ENCODE measurements at places on chromosomes 5 and 9. TPM values are rescaled to one million over a fixed set of nuclear protein-coding genes. Genes with fewer than 3 reads are reported as not detected.

Gene GNA14
- not detected for total RNA-seq

Gene NR5A1
- not detected for total RNA-seq

Gene OCLN
- total RNA-seq = 1.4 TPM

Gene TICAM2
- 0.67 TPM for total RNA-seq

Gene C1QTNF2
- total RNA-seq = not detected

Gene SOX30
- not detected for total RNA-seq

Gene NPR3
- total RNA-seq = 2.4 TPM

Gene SLC6A19
- not detected for total RNA-seq

Gene C9
- total RNA-seq = not detected

Gene FOXD4L4
- not detected for total RNA-seq

Gene SLC36A3
- not detected for total RNA-seq

Gene UBAP2
- 38.9 TPM for total RNA-seq

Gene HRCT1
- not detected for total RNA-seq

Gene BTNL9
- not detected for total RNA-seq

Gene GAS1
- total RNA-seq = 0.12 TPM

Gene SLC6A7
- not detected for total RNA-seq

Gene CCL21
- not detected for total RNA-seq

Gene CARD9
- 0.35 TPM for total RNA-seq

Gene GRIA1
- total RNA-seq = not detected

Gene FGFR4
- 4.4 TPM for total RNA-seq

Gene AK6
- total RNA-seq = 9.8 TPM

Gene EGFL7
- total RNA-seq = 1.7 TPM

Gene RLN2
- total RNA-seq = 1.3 TPM

Gene IL13
- total RNA-seq = 0.84 TPM

Gene PIP5K1B
- total RNA-seq = 0.47 TPM

Gene GABRG2
- total RNA-seq = not detected

Gene FOXD4L5
- total RNA-seq = not detected

Gene MSX2
- 0.79 TPM for total RNA-seq

Gene CD180
- total RNA-seq = not detected

Gene OLFM1
- total RNA-seq = not detected

Gene PDE6A
- not detected for total RNA-seq

Gene CNTFR
- not detected for total RNA-seq

Gene TPPP
- 12.4 TPM for total RNA-seq

Gene PCDHGB2
- total RNA-seq = 0.20 TPM

Gene NEK6
- 17.0 TPM for total RNA-seq

Measured in CD4-positive, CD25-positive, alpha-beta regulatory T cell (primary cell).